Frontal cortex (tissue), 4 donors: ENCODE measurements at places on chromosomes 13 and 19. TPM values are rescaled to one million over a fixed set of nuclear protein-coding genes. Genes with fewer than 3 reads are reported as not detected.

Gene PTPRH
- total RNA-seq: 0.41 TPM

Gene OXGR1
- total RNA-seq: 0.82 TPM

Gene KIR3DL2
- not detected for total RNA-seq

Gene ZNF221
- total RNA-seq: 15.9 TPM

Gene CASP14
- total RNA-seq: not detected

Gene SYCN
- total RNA-seq: not detected

Gene FBXO27
- 8.6 TPM for total RNA-seq

Gene MEF2B
- not detected for total RNA-seq
